Spinal cord (tissue), 10 donors: ENCODE measurements at places on chromosomes 5 and 9.

GRCh38 chr5:45507178-45507577 lies 189.0 kb downstream of the HCN1 start:
- DNase-seq, result peak; percentile 96

DNA sequence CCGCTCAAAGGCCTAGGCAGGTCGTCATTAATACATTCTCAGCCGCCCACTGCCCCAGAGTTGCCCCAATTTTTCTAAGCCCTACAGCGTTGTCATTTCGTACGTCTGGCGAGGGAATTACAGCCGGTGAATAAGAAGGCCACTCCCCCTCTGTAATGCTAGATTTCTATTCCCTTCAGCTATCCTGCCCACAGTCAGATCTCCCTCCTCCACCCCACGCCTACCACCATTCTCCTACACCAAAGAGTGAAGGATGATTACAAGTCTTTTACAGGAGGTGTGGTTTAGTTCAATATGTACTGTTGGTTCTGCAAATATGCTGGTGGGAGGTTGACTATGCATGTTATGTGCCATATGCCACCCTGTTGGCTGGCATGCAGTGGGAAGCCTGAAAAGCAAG lies 83.7 kb upstream of the SMIM15 start:
- peak; percentile 75 for DNase-seq

GRCh38 chr5:171762021-171762608 lies 23.5 kb upstream of the SMIM23 start:
- DNase-seq, result no peak

- DNase-seq, result no peak
Measured at GRCh38 chr9:129458155-129458661, 162.7 kb downstream of the C9orf50 start.

GRCh38 chr9:87020169-87020950 lies 73.1 kb upstream of the GAS1 start:
- no peak for DNase-seq

- no peak for DNase-seq
Measured at GRCh38 chr5:116358015-116358523, 216.6 kb downstream of the SEMA6A start.

- DNase-seq, result no peak
Measured at GRCh38 chr9:12708562-12709298, 15.5 kb downstream of the TYRP1 start.

DNA sequence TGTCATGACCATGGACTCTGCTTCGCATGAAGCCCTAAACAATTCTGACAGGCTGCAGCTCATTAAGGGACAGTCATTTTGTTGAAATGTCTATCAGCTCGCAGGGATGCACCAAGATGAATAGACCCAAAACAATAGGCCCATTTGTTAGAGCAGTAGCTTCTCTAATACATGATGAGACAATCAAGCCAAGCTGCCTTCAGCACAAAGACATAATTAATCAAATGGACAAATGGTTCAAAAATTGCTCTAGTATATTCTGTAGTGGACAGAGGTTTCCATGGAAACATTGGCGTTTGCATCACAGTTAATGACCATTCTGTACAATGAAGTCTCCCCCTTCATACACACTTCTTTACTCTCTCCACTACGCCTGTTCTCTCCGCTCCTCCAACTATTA lies 274.6 kb downstream of the ANXA1 start:
- DNase-seq, result no peak

DNA sequence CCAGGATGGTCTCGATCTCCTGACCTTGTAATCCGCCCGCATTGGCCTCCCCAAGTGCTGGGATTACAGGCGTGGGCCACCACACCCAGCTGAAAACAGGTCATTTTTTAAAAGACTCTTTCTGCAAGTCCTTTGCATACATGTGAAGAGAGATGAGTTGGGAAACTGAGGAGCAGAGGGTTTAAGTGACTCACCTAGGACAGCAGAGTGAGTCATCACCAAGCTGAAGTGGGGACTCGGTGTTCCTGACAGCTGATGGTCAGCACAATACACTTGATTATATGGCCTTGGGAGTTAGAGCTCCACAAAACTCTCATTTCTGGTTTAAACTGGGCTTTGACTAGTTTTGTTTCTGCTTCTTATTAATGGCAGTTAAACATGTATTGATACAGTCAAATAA lies 38.1 kb upstream of the SSBP2 start:
- DNase-seq, result no peak

- peak; percentile 61 for DNase-seq
Measured at GRCh38 chr9:111897601-111898137, 1.1 kb downstream of the UGCG start.

GRCh38 chr9:31683116-31683515 lies 701.3 kb upstream of the ACO1 start:
- no peak for DNase-seq

DNA sequence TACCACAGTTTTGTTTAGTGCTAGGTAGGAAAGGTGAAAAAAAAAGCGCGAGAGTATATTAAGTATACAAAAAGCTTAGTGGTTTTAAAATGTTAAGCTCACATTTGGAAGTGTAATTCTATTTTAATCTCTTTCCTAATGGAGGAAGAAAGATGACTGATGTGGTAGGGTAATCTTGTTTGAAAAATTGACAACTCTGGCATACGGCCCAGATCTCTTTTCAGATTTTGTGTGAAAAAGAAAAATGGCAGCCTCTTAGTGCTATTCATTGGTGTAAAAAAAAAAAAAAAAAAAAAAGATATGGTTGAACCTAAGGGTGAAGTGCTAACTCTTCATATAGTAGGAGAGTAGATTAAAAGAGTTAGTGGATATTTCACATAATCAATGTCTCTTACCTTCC lies 108.0 kb downstream of the ZSWIM6 start:
- no peak for DNase-seq

- no peak for DNase-seq
Measured at GRCh38 chr9:125099816-125100215, 43.5 kb downstream of the SCAI start.

- DNase-seq, result no peak
Measured at GRCh38 chr9:92635760-92636159, 34.2 kb downstream of the IPPK start.

- DNase-seq, result no peak
Measured at GRCh38 chr9:89640361-89640760, 35.5 kb downstream of the GADD45G start.

- no peak for DNase-seq
Measured at GRCh38 chr5:31962871-31963307, 211.2 kb downstream of the GOLPH3 start.

DNA sequence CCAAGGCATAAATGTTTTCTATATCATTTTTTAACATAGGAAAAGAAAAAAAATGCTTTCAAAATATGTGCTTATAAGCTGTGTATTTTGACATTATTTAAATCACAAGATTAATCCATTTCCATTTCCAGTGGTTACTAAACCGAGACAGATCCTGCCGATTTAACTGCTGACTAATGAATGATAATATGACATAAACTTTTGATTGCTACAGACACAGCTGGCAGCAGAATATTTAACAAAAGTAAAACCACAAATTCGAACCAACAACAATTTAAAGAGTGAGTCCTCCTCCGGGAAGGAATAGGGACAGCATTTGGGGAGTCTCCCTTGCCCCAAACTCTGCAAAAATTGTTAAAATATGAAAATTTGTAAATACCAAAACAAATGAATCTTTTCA lies 401.3 kb upstream of the DAB2 start:
- DNase-seq, result no peak

DNA sequence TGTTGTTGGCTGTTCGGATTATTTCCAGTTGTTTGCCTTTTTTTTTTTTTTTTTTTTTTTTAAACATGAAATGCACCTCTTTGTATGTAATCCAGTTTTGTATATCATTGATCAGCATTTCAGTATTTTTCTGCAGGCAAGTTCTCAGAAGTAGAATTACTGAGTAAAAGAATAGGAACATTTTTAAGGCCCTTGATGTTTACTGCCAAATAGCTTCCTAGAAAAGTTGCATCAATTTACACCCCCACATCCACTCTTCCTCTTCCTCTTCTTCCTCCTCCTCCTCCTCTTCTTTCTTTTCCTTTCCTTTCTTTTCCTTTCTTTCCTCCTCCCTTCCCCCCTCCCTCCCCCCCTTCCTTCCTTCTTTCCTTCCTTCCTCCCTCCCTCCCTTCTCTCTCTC lies 69.4 kb upstream of the ENTREP1 start:
- DNase-seq, result no peak

DNA sequence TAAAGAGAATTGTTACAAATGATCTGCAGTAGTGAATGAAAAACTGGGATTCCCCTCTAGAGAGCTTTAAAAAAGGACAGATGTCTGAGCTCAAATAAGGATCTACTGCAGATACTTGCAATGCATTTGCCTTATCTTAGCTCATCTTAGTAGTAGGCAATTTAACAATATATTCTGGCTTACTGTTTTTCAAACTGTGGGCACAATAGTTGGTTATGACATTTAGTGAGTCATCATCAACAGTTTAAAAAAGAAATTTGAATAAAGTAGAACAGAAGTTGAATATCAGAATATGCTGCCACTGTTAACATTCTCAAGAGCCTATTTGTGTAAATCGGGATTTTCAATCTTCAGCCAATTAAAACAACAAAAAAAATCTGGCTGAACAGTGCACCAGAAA lies 6.7 kb upstream of the CAST start:
- no peak for DNase-seq

- no peak for DNase-seq
Measured at GRCh38 chr5:168939156-168939800, 360.1 kb upstream of the PANK3 start.

DNA sequence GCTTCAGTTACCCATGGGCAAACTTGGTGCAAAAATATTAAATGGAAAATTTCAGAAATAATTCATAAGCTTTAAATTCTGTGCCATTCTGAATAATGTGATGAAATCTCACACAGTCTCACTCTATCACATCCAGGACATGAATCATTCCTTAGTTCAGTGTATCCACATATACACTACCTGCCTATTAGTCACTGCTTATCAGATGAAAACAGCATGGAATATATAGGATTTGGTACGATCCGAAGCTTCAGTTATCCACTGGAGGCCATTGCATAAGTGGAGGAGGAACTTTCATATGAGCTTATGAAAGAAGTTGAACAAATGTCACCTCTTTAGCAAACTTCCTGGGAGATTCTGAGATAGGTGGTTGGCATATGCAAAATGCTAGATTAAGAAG lies 64.2 kb downstream of the GAPVD1 start:
- no peak for DNase-seq

DNA sequence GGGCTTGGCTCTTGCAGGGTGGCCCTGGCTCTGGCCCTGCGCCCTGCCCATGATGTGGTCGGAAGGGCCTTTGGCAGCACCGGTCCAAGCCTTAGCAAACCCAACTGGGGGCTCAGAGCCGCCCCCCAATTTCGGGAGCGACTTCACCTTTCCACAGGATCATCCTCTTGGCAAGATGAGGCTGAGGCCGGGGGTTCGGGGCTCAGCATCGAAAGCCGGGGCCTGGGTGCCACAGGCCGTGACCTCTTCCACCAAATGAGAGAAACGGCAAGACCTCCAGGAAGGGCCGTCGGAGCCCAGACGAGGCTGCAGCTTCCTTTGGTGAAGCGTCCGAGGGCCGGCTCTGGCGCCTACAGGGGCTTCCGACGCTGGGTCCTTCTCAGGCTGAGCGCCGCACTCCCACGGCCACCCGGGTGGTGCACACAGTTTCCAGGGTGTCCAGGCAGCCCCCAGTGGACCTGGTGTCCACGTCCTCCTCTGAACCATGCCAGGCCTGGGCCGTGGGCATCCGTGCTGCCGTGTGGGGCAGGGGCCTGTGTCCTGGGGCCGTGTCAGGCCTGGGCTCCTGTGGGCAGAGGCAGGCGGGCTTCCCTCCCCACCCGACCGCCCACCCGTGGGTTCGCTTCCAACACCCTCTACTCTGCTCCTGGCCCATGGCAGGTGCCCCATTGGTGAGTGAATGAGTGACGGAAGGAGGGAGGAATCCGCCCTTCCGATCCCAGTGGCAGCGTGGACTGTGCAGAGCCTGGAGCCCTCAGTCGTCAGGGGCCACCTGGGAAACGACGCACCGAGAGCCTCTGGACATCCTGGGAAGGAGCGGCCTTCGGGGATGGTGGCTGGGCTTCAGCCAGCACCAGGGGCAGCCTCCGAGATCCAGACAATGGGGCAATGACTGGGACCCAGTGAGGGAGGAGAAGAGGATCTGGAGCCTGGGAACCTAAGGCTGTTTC lies 5.2 kb upstream of the AGPAT2 start:
- DNase-seq, result no peak

DNA sequence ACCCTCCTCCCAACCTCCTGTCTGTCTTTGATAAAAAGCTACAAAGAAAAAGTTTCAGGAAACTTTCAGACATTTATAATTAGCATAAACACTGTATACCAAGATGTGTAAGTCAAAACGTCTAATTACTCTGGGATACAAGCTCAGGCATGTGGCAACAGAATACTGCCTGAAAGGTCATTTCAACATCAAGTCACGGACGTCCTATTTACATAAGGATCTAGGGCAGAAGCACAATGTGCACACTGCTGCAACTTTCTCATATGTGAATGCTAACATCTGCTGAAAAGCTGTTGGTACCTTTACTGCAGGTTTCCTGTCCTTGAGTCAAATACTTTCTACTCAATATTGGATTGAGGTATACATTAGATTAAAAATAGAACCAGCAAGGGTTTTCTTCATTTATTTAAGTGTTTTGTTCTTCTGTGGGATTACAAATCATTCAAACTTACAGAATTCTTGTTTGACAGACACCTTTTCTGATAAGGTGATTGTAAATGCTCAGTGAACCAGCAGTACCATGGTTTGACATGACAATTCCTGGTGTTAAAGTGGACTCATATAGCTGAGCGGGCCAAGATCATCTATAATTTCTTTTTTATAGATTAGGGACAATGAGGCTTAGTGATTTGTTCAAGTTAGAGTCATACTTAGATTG lies 36.8 kb downstream of the ELL2 start:
- DNase-seq, result no peak

DNA sequence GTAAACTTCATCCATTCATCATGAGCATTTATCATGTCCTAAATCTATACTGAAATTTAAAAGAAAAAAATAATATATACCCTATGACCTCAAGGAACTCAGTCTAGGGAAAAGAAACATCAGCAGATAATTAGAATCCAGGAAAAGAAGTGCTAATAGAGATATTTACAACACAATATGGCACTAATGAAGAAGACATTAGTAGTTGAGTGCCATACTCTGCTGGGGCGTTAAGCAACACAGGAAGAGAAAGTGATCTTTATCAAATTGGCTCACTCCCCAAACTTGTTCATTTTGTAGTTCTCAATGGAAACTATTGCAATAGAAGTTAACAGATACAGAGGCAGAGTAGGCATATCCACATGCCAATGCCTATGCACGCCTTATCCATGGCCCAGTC lies 27.5 kb downstream of the GABRA6 start:
- no peak for DNase-seq

DNA sequence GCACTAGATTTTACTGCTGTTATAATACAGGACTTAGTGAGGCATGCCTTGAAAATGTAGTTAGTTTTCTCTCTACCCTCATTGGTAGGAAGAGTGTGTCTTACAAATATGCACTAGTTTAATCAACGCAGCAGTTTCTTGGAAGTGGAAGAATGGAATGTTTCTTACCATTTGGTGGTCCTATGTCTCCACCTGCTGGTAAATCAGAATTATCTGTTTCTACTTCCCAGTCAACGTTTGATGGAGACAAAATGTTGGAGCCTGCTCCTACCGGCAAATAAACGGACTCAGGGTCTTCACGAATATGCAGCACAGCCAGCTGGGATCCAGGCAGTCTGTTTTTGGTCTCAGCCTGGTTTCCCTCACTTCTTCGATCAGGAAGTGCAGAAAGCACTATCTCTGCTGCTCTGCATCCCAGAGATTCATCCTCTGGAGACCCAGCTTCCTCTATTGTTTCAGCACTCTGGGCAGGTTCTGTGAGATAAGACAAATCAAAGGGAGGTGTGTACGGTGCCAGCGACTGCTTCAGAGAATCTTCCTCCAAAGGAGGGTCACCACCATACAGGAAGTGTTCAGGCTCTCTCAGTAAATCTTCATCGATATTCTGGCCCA lies 59.5 kb upstream of the PCA3 start:
- peak; percentile 68 for DNase-seq

GRCh38 chr5:179342577-179342976 lies 2.7 kb downstream of the ADAMTS2 start:
- no peak for DNase-seq
